ENCODE measurements at places on chromosomes 2 and 18. TPM values are rescaled to one million over a fixed set of nuclear protein-coding genes. Genes with fewer than 3 reads are reported as not detected.

The LIMS3 gene
- total RNA-seq, result 4.2 TPM

The MGAT5 gene
- 46.0 TPM for total RNA-seq

The ERBB4 gene
- 0.27 TPM for total RNA-seq

The COL4A3 gene
- not detected for total RNA-seq

The MRPS5 gene
- 81.9 TPM for total RNA-seq

The SNORC gene
- 45.6 TPM for total RNA-seq

The SERPINB10 gene
- not detected for total RNA-seq

The VSNL1 gene
- total RNA-seq, result not detected

The USP34 gene
- total RNA-seq, result 181 TPM

All from transverse colon (tissue), 4 donors.